Stimulated activated CD8-positive, alpha-beta memory T cell treated with anti-CD3 and anti-CD28 coated beads, Interleukin-4, amount 100 ng/mL, for 4 hours (primary cell): ENCODE measurements at places on chromosomes 13 and 19.

DNA sequence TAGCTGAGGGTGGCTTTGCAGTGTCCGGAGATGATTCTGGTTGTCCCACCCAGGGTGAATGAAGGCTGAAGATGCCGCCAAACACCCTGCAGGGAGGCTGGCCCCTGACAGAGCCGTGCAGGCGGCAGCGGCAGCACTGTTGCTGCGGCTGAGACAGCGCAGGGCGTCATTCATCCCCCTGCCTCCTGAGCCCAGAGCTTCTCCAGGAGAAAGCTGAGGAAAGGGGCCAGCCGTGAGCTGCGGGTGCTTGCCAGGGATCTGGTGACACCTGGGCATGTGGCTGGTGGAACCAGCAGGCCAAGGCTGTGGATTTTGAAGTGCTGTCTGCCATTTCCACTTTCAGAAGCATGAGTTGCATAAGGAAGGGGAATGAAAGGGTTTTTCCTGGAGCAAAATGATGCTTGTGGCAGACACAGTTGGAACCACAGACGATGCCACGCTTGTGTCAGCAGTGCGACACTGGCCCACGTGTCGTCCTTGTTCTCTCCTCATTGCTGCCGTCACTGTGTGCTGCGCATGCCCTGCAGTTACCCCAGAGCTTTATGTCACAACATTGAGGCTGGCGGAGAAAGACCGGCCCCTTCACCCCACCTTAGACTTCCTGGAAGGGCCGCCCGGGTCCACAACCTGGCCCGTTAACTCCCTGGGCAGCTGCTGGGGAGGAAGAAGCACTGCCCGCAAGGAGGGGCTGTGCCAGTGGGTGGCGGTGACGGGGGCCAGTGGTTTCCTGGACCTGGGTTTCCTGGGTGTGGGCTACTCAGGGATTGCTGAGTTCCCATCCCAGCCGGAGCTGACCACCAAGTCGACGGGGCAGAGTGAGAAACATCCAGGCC lies 22.7 kb downstream of the TFDP1 start:
- no peak for DNase-seq

DNA sequence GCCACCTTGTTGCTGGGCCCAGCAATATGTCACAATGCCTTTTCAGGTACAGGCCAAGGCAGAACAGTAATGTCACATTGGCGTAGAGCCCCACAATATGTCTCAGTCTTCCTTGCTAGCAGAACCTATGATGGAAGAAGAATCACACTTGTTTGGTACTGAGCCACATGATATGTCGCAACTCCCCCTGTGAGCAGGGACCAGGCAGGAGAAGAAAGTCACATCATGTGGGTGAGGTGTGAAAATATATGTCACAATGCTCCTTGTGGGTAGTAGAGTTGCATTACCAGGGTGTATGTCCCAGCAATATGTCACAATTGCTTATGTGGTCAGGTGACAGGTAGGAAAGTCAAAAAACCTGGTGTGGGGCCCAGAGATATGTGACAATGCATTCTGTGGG lies 7.1 kb upstream of the ZNF91 start:
- DNase-seq: no peak

DNA sequence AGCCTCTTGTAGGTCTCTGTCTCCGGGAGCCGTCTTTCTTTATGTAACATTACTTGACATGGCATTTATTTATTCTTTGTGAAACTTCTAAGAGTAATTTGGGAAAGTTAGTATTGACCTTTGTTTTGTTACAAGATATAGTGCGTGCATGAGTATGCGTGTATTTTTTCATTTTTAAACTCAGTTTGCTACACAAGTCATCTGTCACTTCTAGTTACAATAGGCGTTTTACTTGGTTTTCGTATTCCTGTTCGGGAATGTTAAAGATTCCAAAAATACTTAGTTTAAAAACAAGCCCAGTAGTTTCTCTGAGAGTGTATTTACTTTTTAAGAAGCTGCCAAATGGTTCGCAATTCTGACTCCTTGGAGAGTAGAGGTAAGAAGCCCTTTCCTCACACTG lies 3.2 kb downstream of the PDS5B start:
- DNase-seq: no peak

DNA sequence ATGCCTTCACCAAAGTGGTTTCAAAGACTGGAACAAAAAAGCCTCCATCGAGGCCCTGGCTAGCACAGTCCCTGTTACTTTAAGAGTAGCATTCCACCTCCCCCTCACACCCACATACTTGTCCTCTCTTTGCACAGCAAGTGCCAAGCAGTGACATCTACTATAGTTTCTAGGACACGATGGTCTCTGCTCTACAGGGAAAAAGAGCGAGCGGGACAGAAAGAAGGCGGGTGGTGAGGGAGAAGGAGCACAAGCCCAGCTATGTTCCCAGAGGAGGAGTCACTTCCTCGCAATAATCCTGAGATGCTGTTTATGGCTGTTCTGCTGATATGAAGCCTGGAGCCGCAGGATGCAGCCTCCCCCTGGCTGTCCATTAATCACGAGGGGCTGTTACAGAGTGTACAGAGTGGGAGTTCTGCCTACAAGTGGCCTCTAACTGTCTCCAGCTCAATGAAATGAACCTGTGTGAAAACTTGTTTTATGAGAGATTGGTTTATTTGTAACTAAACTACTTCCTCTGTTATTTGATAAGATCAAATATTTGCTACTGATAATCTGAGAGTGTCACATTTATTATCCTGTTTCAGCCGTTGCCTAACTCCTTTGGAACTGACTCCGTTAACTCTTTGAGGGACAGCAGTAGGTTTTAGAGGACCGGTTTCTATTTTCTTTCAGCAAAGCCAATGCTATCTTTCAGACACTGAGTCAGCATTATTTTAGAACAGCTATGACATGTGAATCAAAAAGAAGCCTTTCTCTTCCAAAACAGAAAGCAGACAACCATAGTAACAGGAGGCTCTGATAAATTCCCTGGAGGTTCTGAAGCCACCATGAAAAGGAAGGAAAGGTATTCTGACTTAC lies 208.0 kb downstream of the SPRY2 start:
- no peak for DNase-seq

DNA sequence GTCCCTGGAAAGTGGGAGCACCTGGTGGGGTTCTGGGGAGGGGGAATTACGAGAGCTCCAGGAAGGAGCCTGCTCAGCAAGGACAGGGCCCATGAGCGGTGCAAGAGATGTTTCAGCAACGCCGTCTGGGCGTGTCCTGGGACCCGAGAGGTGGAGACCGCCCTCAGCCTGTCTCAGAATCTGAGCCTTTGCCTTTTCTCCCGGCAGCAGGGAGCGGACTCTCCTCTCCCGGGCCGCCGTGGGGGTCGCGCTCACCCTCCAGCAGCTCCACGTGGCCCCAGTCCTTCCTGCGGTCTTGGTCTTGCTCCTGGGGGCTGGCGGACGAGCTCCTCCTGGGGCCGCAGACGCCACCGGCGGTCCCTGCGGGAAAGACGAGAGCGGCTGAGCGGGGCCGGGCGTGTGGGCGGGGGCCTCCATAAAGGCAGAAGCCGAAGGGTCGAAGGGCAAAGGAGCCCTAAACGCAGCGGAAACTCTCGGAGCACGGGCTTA lies 714 bp downstream of the POLRMT start:
- no peak for DNase-seq
